Osteocyte (in vitro differentiated cells): ENCODE measurements at places on chromosomes 11 and 22.
A peak's percentile ranks its signal among the peaks of the same experiment; 100 is the strongest.

DNA sequence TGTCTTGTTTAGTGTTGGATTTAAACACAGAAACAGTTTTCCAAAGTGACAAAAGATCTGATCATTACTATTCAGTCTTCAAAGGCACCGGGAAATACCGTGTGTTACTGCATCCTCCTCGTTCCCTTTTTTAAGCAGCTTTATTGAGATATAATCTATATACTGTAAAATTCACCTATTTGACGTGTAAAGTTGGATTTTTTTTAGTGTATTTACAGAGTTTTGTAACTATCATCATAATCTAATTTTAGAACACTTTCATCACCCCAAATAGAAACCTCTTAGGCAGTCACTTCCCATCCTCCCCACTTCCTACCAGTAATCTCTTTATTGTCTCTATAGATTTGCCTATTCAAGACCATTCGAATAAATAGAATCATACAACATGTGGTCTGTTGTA lies 1.4 kb downstream of the ANO5 start:
- DNase-seq, result no peak

GRCh38 chr11:123357353-123357989 lies 72.6 kb upstream of the GRAMD1B start:
- peak; percentile 49 for DNase-seq

- DNase-seq, result no peak
These were observed 41.2 kb upstream of the GLYATL1 start for GRCh38 chr11:58898106-58898505.

DNA sequence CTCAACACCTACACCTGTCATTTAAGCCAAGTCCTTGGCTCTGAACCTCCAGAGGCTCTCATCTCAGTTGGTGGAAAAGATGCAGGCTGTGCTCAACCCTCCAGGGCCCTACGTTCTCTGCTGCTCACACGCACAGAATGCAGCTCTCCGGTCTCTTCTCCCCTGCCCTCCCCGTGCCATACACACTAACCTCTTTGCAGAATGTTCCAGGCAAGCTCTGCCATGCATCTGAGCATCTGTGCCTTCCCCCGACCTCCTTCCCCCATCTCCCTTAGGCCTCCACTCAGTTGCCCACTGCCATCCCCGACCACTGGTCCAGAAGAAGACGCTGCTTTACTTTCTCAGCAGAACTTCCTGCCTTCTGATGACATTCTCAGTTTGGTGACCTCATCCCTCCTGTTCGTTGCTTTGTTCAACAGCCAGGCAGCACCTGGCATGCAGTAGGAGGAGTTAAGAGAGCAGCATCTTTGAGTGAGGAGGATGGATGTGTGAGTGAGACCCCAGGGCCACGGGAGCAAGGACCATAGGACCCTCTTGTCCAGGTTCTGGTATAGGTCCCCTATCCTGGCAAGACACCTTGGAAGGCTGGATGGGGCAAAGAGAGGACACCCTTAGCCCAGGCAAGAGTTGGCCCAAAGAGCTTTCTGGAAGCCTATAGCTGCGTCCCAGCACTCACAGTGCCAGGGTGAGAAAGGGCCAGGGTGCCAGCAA lies 598.0 kb downstream of the BRD1 start:
- peak; percentile 74 for DNase-seq

DNA sequence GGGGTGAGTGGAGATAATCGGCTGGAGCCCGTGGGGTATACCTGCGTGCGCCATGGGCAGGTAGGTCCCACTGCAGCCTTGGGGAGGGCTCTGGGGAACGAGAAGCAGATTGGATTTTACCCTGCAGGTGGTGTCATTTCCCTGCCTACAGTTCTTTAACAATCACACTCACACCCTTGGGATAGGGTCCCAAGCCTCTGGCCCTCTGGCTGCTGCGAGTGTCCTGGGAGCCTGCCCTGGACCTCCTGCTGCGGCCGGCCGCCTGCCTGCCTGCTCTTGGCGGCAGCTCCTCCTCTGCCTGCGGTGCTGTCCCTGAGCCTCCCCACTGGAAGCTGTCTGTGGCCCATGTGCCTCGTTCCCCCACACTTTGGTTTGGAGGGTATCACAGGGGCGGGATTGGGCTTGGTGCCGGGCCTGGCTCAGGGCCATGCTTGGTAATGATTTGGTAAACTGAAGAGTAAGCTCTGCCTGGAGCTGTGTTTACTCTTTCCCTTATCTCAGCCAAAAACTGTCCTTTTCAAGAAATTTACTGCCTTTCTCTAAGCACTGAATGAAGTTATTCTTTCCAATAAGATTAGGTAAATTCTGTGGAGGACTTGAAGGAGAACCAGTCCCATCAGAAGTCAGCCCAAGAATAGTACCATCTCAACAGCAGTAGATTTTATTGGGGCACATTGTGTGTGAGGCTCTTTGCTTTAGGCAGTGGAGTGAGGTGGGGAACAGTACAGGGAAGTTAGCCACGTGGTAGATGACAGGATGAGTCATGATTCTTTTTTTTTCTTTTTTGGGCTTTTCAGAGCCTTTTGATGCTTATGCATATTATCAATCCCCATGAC lies 53.7 kb downstream of the TBC1D22A start:
- no peak for DNase-seq

DNA sequence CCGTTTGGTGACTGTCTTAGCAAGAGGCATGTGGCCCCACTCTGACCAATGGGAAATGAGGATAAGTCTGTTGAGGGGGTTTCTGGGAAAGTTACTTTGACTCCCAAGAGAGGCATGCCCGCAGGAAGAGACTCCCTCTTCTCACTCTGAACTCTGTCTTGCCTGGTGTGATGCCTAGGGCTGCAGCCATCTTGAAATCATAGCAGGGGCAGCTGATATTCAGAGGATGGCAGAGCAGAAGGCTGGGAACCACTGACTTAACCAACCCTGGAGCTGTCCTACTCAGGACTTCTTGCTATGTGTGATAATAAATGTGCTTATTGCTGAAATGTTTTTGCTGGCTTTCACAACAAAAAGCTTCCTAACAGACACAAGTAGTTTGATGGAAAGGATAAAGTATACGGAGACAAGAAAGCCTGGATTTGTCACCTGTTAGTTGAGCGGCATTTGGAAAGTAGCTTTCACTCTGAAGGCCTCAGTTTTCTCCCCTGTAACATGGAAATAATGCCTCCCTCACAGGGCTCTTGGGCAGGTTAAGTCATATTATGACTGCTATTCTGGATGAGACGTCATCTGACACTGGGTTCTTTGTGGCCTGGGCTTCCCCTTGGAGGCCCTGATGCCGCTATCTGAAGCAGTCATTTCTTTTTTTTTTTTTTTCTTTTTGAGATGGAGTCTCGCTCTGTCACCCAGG lies 128.5 kb downstream of the CEP164 start:
- no peak for DNase-seq

DNA sequence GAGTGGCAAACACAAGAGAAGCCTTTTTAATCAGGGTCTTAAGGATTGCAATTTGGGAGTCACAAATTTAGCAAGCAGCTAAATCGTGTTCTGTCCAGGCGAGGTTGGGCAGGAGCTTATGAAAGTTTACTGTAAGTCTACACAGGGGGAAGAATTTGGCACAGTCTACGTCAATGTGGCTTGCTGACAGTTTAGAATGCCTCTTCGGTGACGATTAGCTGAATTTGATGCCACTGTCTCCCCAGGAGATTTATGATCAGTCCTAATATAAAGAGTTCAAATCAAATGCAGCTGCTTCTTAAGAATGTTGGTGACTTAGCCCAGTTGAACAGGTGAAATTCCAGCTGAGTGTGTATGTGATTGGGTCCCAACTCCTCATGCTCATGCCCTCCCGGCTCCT lies 114.1 kb upstream of the CLPB start:
- DNase-seq, result no peak

DNA sequence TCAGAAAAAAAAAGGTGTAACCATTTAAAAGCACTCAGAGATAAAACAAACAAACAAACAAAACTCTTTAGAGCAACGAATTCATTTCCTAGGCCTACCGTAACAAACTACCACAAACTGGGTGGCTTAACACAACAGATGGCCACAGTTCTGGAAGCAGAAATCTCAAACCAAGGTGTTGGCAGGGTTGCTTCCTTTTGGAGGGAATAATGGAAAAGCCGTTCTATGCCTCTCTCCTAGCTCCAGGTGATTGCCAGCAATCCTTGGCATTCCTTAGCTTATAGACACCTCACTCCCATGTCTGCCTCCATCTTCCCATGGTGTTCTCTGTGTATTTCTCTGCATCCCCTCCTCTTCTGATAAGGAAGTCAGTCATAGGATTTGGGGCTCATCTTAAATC lies 200.4 kb downstream of the RAB38 start:
- DNase-seq, result no peak

DNA sequence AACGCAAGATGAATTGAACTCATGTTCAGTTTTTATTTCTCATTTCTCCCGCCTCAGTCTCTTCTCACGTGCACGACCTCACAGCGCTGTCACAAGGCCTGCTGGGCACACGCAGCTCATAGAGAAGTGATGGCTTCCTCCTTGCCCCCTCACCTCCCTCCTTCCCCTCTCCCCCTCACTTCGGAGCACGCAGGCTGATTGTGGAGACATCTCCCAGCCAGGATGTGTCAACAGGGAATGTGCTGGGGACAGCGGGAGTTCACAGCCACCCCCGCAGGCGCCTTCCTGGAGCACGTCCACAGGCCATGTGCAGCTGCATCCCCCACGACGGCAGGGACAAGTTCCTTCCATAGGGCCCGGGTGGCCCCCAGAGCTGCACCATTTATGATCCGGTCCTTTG lies 29.1 kb upstream of the KRTAP5-6 start:
- DNase-seq, result no peak

GRCh38 chr11:131874070-131874469 lies 503.7 kb downstream of the NTM start:
- DNase-seq, result no peak

DNA sequence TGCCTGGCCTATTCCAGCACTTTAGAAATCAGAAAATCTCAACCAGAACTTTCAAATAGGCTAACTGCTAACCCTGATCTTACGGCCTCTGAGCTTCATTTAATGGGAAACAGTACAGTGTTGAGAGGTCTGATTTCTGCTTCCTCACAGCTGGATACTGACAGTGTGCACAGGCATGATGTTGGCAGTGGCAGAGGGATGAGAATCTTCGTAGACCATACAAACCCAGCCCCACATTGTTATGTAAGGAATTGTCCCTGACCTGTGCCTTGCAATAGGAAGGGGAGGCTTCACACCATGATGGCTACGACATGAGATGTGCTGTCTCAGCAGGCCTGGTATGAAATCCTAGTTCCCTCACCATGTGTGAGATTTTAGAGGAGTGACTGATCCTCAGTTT lies 49.0 kb downstream of the CD44 start:
- DNase-seq, result no peak

- DNase-seq, result no peak
These were observed 12.3 kb downstream of the PKNOX2 start for GRCh38 chr11:125176866-125177265.

DNA sequence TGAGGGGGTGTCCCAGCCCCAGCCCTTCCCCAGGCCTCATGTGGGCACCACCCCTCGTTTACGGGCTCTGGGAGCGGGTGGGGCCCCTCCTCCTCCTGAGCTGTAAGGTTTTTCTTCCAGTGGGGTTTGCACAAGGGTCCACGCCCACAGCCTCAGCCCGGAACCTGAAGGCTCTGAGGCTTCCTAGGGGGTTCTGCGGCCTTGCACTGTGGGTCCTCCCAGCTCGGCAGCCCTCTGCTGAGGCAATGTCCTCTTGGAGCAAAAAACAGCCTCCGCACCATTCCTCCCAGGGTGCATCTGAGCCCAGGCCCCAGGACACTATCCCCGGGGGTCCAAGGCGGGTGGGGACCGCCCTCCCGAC lies 14.1 kb downstream of the H19 start:
- DNase-seq, result no peak

DNA sequence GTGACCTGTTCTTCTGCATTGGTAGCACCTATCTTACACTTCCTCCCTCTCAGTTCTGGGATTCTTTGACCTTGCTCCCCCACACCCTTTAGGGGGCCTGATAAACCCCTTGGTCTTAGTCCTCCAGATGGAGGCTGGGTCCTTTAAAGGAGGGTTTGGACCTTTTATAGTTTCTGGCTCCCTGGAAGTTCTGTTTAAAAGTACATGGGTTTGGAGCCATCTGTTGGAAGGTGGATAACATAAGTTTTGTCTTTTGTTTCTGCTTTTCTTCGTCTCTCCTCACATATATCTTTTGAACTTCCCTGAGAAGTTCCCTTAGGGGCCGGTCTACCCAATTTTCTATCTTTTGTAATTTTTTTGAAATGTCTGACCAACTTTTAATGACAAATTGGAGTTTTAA lies 17.9 kb upstream of the HYLS1 start:
- no peak for DNase-seq

- DNase-seq, result no peak
These were observed 12.0 kb upstream of the CAT start for GRCh38 chr11:34426766-34427185.

- no peak for DNase-seq
These were observed 583.2 kb downstream of the BUD13 start for GRCh38 chr11:116189408-116190170.

- DNase-seq, result no peak
These were observed 728 bp downstream of the FANCF start for GRCh38 chr11:22624742-22625447.

DNA sequence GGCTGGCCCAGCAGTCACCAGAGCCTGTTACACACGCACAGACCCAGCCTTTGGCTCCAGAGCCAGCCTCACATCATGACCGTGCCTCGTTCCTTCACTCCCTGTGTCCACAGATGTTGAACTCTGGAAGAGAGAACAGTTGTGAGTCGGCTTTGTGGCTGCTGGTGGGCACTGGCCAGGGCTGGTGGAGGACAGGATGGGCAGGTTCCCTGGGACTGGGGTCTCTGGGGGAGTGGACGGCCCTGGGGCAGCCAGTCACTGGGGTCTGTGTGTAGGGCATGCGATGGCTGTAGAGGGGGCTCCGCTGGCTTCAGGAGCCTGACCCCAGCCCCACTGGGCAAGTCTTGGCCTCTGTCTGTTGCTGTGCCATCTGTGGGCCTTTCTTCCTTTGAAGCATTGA lies 1070.1 kb downstream of the BRD1 start:
- DNase-seq, result no peak

- no peak for DNase-seq
These were observed 1335.0 kb downstream of the BRD1 start for GRCh38 chr22:48492366-48493320.

- DNase-seq, result no peak
These were observed 302.8 kb upstream of the NCAM1 start for GRCh38 chr11:112658431-112658878.

DNA sequence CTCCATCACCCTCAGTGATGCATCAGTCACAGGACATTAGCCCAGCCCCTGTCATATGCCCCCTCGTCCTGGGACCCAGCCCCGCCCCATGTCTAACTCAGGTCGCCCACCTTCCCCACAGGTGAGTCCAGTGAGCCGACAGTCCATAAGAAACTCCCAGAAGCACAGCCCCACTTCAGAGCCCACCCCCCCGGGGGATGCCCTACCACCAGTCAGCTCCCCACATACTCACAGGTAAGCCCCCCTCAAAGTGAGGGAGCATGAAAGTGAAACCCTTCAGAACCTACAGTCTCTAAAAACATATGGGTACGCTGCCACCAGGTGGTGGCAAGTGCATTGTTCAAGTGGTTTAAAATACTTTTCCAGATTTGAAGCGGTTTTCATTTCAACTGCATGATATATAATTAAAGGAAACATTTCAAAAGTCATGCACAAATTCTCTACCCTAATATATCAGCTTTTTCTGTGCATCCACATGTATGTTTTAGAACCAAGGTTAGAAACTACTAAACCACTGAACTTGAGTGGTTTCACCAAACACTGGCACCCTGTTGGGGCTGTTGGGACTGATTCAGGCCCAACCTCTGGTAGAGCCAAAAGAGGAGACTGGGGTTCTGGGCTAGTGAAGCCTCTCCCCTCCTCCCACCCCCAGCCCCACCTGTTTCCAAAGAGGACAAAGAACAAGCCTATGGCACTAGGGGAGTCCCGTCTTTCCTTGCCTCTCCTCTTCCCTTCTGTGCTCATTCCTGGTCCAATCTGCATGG lies 17.3 kb downstream of the EPS8L2 start:
- no peak for DNase-seq
